ENCODE measurements at places on chromosomes 3 and 15.

DNA sequence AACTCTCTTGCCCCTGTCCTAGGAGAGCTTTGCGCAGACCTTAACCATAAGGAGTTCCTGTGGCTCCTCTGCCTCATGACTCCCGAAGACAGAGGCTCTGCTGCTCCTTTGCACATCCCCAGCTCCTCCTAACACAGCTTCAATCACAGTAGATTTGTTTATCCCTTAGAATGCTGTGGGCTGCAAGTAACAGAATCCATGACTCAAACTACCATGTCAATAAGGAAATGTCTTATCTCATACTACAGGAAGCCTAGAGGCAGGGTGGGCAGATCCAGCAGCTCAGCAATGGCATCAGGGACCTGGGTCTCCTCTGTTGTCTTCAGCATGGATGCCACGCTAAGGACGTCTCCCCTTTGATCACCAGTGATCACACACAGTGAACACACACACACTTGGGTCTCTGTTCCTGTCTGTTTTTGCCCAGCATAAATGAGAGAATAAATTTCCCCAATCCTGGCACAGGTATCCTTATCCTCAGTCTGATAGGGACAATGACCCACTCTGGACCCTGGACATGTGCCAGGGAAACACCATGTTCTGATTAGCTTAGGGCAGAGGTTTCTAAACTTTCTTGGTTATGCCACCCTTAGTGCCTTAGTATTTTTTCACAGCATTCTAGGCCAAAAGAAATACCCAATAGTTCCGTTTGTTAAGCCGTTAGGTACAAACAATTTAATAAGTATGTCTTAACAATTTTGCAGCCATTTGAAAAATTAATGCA, 46.1 kb upstream of the MRPS22 start:
- DNase-seq: no peak

- DNase-seq: no peak
Measured at GRCh38 chr3:151196434-151196833, 6.6 kb downstream of the GPR171 start.

DNA sequence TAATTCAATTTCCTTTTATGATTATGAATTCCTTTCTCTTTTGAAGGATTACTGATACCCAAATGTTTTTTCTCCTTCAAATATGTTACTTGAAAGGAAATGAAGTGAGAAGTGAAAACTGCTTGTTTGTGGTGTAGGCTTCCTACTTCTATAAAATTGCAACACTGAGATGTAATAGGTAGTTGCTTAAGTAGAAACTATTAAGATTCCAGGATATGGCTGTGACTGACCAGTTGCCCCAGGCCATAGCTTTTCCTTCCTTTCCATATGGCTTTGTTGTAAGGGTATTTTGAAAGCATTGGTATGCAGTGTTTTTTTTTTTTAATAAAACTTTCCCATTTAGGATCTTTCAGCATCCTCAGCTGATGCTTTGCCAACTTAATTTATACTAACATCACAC, 28.5 kb downstream of the DNAJC13 start:
- no peak for DNase-seq

DNA sequence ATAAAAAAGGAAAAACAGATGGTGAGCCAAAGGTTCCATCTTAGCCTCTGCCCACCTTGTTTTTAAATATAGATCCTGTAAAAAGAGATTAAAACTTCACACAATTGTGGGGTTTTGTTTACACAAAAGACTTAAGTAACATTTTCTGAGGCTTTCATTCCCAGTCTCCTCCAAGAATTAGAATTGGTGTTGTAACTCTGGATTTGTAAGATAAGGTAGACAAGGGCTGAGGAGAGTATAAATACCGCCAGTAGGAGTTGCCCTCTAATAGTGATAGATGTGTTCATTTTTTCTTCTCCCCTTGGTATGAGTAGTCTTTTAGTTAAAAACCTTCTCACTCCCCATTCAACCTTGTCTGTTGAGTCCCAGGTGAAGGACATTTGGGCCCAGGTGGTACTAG, 8.5 kb downstream of the MINDY2 start:
- no peak for DNase-seq

DNA sequence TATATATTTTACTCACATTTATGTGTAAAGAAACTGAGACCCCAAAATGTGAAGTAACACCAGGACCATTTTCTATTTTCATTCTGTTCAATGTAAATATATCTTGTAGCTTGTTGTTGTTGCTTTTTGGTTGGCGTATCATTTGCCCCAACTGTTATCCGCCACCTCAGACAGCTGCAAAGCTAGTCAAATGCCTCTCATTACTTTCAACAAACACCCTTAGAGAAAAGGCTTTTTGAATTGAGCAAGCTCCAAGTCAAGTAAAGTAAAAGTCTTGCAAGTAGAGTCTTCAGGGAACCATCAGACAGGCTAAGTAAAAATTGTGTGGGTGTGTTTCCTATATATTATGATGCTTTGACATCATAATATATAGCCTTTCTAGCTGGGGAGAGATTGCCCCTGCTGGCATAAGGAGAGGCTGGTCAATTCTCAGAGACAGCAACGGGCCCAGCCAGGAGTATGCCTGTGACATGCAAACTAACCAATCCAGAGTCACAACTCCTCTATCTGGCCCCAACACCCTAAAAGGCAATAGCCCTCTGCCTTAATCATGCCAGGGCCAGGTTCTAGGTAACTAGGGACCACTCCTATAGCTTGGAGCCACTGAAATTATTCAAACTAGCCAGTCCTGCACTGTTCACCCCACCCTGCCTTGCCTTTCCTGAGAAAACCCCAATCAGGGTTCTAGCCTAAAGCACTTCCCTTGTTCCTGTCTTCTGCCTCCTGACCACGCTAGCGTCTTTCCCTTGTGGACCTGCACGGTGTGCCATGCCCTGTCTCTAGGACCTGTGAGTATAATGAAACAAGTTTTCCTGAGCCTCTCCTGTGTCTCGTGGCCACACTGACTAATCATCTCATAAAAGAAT, 75.6 kb downstream of the RAD18 start:
- no peak for DNase-seq

GRCh38 chr3:61955483-61955882, 394.1 kb downstream of the PTPRG start:
- no peak for DNase-seq

GRCh38 chr15:66138096-66138783, 115.3 kb downstream of the MEGF11 start:
- DNase-seq: no peak

GRCh38 chr3:89577637-89578530, 470.5 kb downstream of the EPHA3 start:
- no peak for DNase-seq

Measured in activated naive CD4-positive, alpha-beta T cell treated with anti-CD3 and anti-CD28 coated beads for 36 hours (primary cell).